ENCODE measurements at places on chromosomes 4 and X.

GRCh38 chr4:48905363-48906015 is 1.1 kb downstream of the OCIAD2 start:
- DNase-seq = peak; percentile 86

- no peak for DNase-seq
Measured at GRCh38 chr4:92970996-92971395, 667.2 kb downstream of the GRID2 start.

GRCh38 chrX:65574356-65574755 is 39.8 kb upstream of the LAS1L start:
- no peak for DNase-seq

DNA sequence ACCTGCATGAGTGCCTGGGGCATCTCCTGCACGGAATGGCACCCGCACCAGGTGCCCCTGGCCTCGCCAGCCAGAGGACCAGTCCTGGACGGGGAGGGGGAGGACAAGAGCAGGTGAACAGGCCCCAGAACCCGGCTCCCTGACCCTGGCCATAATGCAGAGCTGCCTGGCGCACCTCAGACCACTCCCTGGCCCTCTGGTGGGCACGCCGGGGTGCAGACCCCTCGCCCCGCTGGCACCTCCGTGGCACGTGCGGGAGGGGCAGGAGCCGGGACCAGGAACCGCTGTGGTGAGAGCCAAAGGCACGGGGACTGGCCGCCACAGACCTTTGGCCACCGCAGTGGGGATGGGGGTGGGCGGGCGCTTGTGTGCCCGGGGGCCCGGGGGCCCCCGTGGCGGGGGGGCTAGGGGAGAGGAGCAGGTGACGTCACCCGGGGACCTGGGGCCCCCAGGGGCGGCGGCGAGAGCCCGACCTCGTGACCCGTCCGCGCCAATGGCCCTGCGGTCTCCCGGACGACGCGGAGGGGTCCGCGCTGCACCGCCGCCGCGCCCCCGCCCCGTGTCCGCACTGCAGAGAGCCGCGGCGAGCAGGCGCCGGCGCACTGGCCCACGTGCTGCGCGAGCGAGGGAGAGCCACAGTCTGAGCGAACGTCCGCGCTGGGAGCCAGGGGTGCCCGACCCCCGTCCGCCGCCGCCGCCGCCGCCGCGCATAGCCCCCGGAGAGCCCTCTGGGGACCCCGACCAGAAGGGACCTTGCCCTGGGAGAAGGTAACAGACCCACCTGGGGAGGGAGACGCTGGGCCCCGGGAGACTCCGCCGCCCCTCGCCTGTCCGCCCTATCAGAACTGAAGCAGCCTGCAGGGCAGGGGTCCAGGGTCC is at the start of gene PNMA3:
Gene PNMA3, plus strand, starts transcription at position 600 of the 879 bp plus-strand sequence. CDS start 586 bp downstream, outside the sequence.
- DNase-seq = no peak

- peak; percentile 54 for DNase-seq
Measured at GRCh38 chrX:102934624-102935023, 2.4 kb upstream of the RAB40AL start.

DNA sequence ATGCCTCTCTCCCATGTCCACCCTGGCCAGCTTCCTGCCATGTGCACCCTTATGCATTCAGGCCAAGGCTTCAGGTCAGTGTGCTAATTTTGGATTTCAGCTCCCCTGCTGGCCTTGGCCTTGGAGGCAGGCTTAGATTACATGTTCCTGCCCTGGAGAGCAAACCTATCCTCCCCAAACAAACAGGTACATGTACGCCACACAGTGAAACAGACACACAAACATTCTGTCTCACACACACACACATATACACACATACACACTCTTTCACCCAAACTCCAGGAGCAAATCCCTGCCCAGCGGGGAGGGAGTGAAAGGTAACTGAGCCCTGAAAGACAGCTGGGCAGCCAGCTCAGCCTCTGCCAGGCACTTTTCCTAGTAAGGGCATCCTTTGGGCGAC is 62.7 kb upstream of the ARHGAP36 start:
- no peak for DNase-seq

DNA sequence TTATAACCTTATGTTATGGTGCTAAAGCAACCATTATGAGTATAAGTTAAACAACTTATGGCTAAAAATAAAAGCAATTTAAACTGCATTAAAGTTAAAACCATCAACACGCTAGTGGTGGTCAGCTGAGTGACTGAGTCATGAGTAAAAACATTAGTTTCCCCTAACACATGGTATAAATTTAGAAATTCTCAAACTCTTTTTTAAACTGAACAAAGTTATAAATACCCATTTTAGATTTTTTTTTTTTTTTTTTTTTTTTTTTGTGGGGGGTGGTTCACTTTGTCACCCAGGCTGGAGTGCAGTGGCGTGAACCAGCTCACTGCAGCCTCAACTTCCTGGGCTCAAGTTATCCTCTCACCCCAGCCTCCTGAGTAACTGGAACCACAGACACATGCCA is 5.4 kb upstream of the BBS7 start:
- no peak for DNase-seq

DNA sequence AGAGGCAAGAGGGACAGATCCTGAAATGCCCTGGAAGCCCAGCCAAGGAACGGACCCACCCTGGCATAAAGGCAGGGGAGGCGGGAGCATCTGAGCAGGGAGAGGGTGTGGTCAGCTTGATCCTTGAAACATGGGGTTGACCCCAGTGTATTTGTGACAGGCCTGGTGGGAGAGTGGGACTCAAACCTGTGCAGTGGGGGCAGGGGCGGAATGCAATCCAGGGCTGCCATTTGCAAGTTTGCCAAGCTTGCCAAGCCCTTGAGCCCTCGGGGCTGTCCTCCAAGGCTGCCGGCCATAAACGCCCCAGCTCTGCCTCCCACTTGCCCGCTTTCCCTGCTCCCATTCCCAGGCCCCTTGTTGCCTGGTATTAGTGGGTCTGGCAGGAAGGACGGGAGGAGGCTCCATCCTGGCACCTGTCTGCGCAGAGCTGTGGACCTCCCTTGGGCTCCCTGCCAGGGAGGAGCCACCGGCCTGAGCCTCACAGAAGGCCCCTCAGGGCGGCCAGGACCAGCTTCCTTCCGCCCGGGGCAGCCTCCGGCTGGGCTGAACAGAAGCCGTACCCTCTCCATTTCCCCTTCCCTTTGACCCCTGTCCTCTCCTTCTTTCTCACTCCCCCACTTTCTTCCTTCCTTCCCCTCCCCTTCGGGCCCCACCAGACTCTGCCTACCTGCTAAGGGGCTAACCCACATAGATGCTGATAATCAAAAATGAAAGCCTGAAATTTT is 661 bp downstream of the S100P start:
- DNase-seq = no peak

DNA sequence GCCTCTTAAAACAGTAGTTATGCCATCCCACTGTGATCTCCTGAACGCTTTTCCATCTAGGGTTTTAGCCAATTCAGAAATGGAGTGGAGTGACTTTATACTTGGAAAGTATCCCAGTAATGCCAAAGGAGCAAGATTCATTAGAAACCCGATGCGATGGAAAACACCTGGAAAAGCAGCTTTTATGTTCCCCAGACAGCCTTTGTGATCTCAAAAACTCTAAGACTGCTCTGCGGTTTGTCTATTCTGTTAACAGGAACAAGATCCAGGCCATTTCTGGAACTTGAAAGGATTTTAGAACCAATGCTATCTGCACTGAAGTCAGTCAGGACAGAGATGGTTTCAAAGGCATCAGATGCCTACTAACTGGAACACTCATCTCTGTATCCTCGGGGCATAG is 145.1 kb downstream of the APBB2 start:
- no peak for DNase-seq

DNA sequence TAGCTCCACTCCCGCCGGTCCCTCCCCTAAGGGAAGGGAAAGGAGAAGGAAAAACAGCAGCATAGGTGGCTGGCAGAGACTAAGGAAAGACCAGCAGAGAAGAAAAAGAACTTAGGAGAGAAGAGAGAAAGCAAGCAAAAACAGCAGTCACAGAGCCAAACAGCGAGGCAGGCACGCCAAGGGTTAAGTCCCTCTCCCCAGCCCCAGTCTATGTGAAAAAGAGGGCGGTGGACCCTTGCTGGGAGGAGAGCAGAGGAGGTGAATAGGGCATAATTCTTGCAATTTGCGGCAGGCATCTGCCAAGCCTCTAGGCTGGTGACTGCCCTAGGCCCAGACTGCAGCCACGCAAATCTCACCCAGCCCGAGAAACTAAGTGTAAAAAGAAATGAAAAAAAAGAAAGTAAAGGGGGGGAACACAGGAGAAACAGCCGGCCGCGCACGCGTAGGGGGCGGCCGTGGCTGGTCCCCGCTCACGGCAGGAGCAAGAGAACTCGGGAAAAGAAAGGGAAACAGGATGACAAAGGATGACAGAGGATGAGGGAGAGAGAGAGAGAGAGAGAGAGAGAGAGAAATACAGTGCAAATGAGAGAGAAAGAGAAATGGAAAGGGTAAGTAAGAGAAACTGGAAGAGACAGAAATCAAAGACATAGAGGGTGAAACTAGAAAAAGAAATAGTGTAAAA is 48.6 kb downstream of the MAGEA9 start:
- DNase-seq = no peak

DNA sequence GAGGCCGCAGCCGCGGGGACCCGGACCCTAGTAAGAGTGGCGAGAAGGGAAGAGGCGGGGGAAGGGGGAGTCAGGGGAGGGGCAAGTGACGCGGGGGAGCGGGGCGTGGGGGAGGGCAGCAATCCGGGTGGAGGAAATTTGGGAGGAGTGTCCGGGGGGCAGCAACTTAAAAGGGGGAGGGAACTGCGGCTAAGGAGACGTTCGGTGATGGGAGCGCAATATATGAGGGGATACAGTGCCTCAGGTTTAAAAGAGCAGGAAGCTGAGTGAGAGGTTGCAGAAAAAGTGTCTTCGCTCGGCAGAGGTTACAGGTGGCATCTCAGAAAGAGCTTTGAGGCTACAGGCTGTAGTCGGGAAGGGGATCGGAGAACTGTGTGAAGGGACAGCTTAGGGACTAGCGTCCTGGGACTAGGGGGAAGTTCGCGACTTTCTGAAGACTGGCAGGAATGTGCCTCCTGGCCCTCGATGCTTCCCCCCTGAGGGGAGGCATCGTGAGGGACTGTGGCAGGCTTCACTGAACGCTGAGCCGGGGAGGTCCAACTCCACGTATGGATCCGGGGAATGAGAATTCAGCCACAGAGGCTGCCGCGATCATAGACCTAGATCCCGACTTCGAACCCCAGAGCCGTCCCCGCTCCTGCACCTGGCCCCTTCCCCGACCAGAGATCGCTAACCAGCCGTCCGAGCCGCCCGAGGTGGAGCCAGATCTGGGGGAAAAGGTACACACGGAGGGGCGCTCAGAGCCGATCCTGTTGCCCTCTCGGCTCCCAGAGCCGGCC is 519 bp downstream of the FOXO4 start:
- peak; percentile 64 for DNase-seq

DNA sequence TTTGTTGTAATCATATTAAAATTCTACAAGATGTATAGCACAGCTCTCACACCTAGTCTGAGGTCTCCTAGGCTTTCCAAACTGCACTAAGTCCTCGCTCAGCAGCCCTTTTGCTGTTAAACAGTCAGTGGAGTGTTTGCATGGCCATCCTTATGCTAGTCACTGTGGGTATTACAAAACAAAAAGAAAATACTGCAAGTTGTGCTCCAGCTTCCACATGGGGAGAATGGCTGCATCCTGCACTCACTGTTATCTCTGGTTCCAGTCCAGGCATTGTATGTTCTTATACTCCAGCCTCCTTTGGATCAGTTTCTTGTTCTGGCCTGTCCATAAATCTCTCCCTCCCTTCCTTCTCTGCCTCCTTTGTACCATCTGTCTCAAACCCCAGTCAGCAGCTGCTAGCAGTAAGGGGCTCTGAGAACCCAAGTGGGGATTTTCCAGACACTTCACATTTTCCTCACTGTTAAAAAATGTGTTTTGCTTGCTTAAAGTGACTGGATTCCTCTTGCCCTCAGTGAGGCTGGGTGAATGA is 38.5 kb upstream of the BMP15 start:
- no peak for DNase-seq

DNA sequence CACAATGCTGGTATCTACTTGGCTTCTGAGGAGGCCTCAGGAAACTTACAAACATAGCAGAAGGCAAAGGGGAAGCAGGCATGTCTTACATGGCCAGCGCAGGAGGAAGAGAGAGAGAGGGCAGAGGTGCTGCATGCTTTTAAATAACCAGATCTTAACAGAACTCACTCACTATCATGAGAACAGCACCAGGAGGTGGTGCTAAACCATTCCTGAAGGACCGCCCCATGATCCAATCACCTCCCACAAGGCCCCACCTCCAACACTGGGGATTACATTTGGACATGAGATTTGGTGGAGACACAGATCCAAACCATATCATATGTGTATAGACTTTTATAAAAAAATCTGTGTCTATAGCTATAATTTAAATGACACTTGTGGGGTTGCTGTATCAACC is 48.6 kb upstream of the ERVMER34-1 start:
- DNase-seq = no peak

DNA sequence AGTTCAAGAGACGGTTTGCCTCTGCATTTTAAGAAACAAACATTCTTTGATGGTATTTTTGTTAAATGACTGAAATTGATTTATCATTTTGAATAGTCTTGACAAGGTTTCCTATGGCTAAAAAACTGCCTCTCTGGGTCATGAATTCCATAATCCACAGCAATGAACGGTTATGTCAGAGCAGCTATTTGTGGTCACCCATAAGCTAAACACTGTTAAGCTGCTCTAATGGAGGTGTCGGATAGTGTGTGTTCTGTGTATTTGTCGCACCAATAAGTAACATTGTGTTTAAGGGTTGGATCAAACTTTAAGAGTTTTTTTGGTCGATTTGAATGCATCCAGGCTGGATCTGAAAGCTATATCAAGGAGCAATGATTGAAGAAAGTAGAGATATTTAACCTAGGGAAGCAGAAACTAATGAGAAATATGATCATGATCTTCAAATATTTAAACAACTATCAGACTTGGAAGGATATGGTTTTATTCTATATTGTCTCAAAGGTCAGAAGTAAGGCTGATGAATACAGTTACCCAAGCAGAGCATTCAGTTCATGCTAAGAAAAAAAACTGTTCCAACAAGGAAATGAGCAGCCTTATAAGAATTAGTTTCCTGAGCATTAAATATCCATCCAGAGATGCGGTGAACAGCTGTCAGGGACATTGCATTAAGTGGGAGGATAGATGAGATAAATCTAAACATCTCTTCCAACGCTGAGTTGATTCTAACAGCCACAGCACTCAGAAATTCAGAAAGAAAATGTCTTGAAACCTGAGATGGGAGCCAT is 232.3 kb upstream of the RPS6KA3 start:
- no peak for DNase-seq

GRCh38 chr4:41887821-41888686 is 47.2 kb upstream of the TMEM33 start:
- DNase-seq = peak; percentile 76

GRCh38 chr4:53194727-53195126 is 171.1 kb downstream of the SCFD2 start:
- no peak for DNase-seq

DNA sequence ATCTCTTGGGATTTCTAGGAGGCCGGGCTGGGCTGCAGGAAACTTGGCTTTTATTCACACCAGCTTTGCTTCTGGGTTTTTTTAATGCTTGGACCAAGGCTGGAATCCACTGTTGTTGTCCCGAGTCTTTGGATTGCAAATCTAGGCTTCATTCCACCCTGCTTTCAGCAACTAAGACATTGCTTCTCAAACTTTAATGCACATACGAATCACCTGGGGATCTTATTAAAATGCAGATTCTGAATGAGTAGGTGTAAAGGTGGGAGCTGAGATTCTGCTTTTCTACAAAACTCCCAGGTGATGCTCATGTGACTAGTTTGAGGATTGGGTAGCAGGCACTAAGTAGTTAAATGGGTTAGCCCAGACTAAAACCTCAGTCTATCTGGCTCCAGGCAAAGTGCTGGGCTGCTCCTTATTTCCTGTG is 39.2 kb upstream of the GPC4 start:
- no peak for DNase-seq

GRCh38 chr4:57187246-57187645 is 77.1 kb upstream of the IGFBP7 start:
- DNase-seq = no peak

- no peak for DNase-seq
Measured at GRCh38 chr4:24806206-24806990, 11.0 kb downstream of the SOD3 start.

Measured in DMS53 (cell line).